ENCODE measurements at places on chromosomes 1 and 21.
A peak's percentile ranks its signal among the peaks of the same experiment; 100 is the strongest.

DNA sequence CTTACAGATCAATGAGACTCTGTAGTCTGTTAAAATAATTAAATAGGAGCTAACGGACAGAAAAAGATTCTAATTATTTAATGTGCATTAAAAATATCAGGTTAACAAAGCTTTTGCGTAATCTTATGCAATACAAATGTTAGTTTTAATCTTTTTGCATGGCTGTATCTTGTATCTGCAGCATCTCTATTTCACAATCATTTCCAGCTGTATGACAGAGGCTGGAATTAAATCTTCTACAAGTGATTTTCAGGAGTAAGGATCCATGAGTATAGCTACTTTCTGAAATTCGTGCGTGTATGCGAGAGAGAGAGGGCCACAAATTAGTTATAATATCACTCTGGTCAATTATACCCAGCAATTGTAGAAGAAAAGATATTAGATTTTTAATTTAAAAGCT is 1446.8 kb downstream of the NCAM2 start:
- DNase-seq, result no peak

GRCh38 chr1:207414606-207415108 is 39.5 kb upstream of the CR2 start:
- DNase-seq, result no peak

- no peak for DNase-seq
These were observed 272.1 kb downstream of the TRABD2B start for GRCh38 chr1:47725000-47725473.

DNA sequence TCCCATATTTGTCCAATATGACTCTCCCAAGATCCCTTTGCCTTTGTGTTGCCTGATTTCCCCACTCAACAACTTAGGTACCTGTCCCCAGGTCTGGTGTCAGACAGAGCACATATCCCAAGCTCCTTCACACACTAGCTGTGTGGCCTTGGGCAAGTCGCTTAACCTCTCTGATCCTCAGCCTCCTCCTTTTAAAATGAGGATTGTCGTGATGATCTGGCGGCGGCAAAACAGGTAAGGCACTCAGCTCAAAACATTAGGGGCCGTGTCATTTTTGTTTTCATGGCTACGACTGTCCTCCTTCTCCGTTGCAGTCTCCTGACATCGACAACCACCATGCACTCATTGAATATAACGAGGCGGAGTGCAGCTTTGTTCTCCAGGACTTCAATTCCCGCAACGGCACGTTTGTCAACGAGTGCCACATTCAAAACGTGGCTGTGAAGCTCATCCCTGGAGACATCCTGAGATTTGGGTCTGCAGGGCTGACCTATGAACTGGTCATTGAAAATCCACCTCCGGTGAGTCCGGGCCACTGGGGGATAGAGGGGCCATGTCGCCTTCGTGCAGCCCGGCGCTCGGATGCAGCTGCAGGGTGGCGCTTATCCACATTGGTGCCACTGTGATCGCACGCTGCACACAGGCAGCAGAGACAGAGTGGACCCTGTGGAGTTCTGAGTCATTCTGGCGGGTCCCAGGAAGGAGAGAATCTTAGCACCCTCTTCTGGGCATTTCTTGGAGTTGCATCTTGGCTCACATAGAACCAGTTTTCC is 25.2 kb downstream of the FHAD1 start:
- DNase-seq, result peak; percentile 83

GRCh38 chr1:59410457-59410856 is 113.6 kb downstream of the FGGY start:
- DNase-seq, result no peak

GRCh38 chr1:160206421-160207117 is 1.4 kb downstream of the PEA15 start:
- peak; percentile 59 for DNase-seq

DNA sequence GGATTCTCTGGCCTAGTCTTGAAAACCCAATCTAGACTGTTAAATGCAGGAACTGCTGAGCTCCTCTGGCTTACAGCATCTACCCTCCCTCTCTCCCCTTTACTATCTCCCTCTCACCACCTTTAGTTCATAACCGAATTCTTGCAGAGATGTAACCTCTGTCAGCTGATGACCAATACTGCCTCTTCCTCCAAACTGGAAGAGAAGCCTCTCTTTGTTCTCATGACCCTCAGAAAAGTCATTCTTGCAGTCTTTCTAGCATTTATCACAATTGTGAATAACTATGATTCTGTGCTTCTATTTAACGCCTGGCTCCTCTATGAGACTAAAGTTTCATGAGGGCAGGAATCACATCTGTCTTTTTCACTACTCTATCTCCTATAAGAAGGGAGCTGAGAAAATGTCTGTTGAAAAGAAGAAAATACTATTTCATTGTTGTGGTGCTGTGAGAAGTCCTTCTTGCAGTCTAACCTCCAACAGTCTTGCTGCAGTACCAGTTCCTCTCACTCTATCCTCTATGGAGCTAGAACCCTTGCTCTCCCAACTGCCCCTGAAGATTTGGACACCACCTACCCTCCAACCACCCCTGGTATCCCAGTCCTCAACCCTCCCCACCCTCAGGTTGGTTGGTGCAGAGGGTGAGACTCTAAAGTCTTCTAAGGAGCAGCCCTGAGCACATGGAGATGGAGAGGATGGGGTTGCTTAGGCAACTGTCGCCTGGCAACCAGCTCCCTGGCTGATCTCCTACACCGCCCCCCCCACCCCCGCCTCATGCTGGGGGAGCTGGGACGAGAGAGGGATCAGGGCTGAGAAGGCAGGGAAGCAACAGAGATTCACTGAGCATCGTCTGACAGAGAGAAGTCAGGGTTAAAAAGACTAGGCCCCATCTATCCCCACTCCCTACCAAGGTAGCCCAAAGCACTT is 13.9 kb downstream of the MEF2D start:
- no peak for DNase-seq

DNA sequence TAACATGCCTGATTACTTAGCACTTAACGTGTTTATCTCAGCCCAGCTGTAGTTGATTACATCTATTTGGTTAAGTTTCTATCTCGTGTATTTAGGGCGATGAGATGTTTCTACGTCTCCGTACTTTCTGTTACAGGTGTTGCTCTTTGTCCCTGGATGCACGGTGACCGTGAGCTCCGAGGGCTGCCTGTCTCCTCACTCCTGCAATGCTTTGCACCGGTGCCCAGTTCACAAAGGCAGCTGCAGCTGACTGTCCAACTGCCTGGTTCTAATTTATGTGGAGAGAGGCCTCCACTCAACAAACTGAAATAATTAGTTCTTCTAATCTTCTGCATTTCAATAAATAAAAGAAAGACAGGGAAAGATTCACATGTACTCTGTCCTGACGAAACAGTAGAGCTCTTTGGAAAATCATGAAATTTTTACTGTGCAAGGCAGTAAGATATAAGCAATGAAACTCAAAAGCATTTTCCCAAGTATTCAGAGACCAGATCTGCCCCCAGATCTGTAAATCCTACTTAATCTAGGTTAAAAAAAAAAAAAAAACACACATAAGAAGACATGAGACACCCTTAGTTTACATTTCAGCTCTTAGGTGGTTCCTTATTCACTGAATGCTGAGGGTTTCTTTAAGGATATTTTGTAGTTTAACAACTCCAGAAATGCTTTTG is 108.2 kb downstream of the TGFBR3 start:
- DNase-seq, result no peak

GRCh38 chr1:193083365-193084088 is 21.7 kb downstream of the GLRX2 start:
- DNase-seq, result peak; percentile 69

- DNase-seq, result peak; percentile 94
These were observed 179.1 kb downstream of the FASLG start for GRCh38 chr1:172837816-172838679.

GRCh38 chr1:36775716-36776115 is 258.6 kb downstream of the GRIK3 start:
- DNase-seq, result no peak

DNA sequence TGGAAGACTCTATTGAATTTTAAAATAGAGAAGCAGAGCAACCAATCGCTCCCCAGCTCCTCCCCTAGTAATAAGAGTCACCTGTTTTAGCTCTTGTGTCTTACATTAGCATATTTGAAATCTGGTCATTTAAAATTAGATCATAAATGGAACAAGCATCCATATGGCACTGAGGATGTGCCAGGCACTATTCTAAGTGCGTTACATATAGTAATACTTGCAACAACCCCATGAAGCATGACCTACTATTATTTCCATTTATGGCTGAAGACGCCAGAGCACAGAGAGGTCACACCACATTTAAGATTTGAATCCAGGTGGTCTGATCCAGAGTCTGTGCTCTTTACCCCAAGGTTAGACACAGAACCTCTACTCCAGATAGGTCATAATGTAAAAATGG is 82.0 kb upstream of the HIVEP3 start:
- DNase-seq, result no peak

DNA sequence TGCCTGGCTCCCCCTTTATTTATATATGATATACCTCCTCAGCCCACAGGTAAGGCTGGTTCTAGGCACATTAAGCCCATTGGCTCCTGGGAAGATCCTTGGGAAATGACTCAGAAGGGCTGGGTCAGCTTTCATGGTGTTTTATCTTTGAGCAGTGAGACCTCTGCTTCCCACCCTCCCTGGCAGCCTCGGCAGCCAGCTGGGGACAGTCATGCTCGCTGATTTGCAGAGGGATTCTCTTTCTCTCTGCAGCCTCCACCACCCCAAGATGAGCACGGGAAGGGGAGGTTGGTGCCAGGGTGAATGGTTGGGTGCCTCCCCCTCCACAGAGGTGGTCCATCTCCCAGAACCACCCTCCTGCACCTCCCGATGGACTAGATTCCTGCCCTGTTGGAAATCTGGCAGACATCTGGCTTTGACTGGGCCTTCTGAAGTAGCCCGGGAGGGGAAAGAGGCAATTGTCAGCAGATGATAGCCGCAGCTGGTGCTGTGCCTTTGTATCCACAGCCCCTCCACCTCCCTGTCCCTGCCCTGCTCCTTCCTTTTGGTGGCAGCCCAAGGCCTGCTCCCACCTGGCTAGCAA is 24.6 kb downstream of the IER5 start:
- DNase-seq, result peak; percentile 90

DNA sequence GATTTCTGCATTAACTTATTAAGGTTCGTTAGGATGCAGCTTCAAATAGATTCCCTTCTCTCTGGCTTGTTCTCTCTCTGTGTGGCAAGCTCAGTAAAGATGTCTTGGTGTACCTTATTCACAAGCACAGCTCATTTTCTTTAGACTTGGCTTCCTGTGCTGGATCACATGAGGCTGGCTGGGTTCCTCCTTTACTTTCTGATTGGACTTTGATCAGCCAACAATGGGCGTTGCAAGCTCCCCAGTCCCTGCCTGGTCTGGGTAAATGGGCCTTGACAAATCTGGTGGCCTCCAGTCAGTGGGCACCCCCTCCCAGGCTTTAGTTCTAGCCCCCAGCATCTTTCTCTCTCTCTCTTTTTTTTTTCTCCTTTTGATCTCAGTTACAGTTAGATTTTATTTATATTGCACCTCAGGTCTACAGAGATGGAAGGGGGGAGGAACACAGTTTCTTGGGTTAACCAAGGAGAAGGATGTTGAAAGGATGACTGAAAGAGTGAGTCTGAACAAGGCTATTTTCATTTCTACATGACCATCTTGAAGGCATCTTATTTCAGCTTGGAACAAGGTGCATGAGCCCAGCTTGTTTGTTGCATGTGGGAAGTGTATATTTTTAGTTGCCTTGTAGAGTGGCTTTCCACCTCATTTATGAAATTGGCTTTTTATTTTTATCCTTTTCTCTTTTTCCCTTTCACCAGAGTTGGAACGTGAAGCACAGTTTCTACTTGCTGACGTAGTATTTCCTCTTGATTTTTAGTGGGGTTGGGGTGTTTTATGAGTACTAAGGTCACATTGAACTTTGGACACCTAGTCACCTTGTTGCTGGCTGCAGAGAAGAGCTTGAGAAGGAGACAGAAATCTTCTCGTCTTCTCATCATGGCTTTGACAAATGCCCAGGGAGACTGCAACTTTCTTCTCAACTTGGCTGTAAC is 77.1 kb downstream of the PBX1 start:
- no peak for DNase-seq

- DNase-seq, result peak; percentile 44
These were observed 38.0 kb upstream of the PPP2R5A start for GRCh38 chr1:212247179-212247721.

GRCh38 chr1:167052389-167052788 is 37.8 kb downstream of the GPA33 start:
- peak; percentile 15 for DNase-seq

- DNase-seq, result no peak
These were observed 62.8 kb downstream of the IARS2 start for GRCh38 chr1:220156620-220157146.

DNA sequence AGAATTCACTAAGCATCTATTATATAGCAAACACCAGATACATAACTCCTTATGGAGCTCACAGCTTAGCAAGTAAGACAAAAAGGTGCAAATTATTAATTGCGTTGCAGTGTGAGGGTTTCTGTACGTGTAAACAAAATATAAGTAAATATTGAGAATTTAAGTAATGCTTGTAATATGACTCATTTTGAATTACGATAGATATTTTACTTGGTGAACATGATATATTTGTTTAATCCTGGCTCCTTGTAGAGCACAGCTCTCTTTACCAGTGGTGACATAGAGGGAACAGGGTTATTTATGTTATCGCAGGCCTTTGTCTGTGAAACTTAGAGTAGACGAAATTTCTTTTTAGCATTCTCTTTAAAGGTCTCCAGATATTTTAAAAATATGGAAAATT is 36.4 kb downstream of the LYPLAL1 start:
- no peak for DNase-seq

DNA sequence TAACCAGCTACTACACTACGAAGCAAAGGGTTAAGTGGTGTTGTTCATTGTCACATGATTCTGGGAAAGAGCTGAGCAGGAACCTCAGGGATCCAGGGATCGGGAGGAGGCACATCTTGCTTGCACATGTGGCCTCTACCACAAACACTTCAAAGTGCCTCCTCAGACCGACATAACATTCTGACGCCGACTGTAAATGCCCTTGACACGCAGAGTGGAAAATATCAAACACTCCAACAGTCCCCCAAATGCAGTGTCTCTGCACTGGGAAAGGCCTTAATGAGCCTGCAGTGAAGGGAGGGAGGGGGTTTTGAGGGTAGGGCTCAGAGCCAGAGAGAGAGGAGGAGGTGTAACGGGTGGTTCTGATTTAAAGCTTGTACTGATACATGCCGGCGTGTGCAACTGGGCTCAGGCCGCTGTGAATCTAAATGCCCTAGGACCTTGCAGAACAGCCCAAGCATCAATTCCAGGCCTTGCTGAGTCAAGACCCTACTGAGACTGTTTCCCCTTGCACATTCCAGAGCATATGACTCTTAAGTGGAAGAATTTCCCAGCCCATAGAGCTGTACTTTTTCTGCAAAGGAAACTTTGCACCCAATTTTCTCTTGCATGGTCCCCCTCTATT is 163.7 kb downstream of the NTMT2 start:
- DNase-seq, result peak; percentile 41

GRCh38 chr1:203536980-203537455 is 43.1 kb downstream of the OPTC start:
- DNase-seq, result peak; percentile 90

Measured in epithelial cell of esophagus (primary cell).